Epithelial cell of prostate (primary cell): ENCODE measurements at places on chromosomes 3 and 15.

DNA sequence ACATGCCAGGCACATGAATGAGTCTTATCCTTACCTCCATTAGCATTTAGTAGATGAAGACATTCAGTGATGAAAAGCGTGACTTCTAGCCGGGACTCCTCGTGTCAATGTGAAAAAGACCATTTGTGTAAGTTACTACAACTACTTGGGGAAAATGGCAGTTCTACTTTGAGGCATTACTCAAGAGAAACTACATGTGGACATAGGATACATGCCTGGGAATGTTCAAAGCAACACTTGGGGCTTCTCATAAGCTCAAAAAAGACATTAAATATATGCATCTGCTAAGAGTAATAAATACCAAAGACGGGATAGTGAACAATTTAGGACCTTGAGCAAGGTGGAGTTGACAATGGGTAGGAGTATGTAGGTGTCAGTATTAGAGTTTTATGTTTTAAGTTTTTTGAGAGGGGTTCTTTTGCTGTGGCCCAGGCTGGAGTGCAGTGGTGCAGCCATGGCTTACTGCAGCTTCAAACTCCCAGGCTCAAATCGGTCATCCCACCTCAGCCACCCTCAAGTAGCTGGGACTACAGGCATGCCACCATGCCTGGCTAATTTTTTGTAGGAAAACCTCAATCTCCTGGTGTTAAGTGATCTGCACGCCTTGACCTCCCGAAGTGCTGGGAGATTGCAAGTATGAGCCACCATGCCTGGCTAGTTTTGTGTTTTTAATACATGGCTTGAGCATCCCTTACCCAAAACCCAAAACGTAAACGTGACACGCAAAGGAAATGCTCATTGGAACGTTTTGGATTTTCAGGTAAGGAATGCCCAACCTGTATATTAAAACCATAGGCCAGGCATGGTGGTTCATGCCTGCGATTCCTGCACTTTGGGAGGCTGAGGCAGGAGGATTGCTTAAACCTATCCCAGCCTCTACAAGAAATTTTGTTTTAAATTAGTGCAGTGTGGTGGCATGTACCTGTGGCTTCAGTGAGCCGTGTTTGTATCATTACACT lies 3.9 kb downstream of the RPLP1 start:
- DNase-seq = no peak

- peak; percentile 95 for DNase-seq
Observed at GRCh38 chr3:141940194-141940776, 63.8 kb downstream of the ATP1B3 start.

DNA sequence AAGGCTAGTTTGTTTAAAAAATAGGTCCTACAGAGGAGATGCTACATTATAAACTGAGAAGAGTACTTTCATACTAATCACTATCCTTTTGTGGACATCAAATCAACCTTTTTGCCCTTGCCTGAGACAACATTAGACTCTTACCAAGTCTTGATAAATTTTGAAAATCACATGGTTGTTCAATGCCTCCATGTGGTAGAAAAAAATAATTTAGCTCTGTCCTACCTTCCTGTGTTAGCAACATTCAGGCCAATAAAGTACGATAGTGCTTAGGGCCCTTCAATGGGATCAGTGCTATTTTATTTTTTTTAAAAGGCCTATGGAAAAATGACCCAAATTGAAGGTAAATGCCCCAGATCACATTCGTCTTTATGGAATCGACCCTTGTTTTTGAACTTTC lies 5.0 kb upstream of the UBE2E1 start:
- no peak for DNase-seq

DNA sequence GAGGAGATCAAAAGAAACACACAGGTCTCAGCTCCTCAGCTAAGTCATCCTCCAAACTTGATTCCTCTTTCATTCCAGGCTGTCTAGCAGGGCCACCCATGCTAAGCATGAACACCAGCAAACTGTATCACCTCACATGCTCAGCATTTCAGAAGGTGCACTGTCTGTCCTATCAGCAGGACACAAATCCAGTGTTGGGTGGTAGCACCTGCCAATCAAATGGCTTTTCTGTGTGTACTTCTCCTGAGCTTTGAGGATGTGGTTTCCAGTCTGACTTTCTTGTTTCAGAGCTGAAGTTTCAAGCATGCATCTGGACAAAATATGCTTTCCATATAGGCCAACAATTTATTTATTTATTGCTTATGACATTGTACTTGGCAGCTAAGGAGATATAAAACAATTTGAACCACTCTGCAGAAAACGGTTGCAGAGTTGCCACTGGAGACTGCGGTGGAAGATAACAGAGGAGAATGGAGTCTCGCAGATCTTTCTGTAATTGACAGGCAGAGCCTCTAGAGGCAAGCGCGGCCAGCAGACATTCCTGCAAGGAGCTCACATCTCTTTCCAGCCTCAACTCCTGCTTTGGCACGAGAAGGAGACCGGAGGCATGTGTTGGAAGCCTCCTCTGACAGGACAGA lies 167.1 kb upstream of the WNT5A start:
- DNase-seq = no peak

- DNase-seq = no peak
Observed at GRCh38 chr3:39390181-39390580, 7.0 kb downstream of the SLC25A38 start.

GRCh38 chr3:112355307-112355687 lies 22.3 kb downstream of the CD200 start:
- DNase-seq = no peak
